Stimulated activated CD8-positive, alpha-beta memory T cell treated with anti-CD3 and anti-CD28 coated beads, Interleukin-4, amount 100 ng/mL, for 24 hours (primary cell): ENCODE measurements at places on chromosomes 6 and 20.

DNA sequence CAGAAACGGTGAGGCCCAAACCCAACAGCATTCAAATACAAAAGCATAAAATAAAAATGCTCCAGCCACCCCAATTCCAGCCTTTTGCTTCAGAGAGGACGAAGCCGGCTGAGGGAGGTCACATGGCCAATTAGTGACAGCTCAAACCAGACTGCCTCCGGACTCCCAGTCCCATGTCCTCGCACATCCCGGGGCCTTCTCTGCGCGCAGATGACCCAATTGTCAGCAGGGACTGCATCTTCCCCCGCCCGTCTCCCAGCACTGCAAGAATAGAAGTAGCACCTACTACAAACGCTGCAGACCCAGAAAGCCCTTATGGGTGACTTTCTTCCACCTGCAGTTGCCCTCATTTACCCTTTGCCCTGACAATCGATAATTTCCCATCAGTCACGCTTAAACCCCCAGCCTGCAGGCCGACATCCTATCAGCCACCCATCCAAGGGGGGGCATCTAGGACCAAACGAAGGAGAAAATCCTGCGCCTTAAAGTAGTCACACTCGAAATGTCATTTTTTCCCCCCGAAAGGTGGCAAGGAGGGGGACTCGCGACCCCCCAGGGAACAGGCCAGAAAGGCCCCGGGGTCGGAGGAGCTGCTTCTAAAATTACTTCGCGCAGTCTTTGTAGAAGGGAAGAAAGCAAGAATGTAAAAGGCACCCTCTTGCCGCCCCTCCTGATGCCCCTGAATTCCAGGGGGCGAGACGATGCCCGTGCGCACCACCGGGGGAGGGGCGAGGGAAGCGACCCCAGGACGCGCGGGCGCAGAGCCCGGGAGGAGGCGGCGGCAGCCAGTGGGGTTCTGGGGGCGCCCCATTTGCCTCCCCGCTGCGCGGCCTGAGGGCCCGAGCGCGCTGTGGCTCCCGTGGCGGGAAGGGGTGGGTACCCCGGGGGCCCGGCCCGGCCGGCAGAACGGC lies 792 bp downstream of the SLC23A2 start:
- DNase-seq = peak; percentile 15

GRCh38 chr6:101477436-101477835 lies 83.9 kb downstream of the GRIK2 start:
- DNase-seq = no peak

- DNase-seq = no peak
Measured at GRCh38 chr20:13322621-13323020, 101.5 kb downstream of the ISM1 start.

DNA sequence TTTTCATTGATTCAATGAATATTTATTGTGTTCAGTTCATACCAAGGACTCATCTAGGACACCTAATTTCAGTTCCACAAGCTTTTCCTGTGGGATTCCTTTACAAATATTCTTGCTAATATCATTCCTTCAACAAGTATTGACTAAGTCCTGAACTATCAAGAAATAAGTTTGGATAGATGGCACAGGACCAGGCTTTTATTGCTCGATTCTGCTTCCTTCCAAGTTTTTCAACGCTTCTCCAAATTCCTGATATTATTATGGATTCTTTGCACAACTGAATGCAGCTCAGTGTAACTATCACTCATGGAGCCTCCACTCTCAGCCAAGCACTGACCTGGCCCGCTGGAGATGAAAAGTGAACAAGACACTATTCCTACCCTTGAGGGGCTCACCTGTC lies 32.7 kb upstream of the COL21A1 start:
- DNase-seq = no peak

DNA sequence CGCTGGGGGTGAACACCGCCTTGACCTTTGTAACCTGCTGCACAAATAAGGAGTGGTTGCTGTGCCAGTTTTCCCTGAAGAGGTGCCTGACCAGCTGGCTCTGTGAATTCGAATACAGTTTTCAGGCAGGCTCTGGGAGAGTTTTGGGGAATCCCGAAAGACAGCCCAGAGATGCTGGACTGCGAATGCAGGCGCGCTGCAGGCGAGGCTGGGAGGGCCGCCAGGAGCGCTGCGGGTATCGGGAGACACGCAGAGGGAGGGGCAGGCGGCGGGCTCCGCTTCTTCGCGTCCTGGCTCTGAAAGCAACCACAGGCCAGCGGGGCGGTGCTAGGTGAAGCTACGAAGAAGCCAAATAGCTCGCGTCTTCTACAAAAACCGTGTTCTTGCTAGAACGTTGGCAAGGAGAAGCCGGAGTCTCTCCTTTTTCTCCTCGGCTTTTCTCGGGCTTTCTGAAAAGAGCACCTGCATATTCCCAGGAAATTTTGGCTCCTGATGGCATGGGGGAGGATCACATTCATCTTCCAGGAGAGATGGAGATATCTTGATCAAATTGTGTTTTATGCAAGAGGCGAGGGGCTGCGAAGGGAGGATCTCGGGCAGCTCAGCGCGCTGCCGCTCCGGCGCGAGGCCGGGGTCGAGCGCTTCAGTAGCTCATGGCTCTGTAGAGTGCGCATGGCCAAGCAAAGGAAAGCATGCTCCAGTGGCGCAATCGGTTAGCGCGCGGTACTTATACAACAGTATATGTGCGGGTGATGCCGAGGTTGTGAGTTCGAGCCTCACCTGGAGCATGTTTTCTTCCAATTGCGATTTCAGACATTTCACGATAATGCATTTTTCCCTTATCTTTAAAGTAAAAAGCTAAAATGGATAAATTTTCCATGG lies 158.1 kb upstream of the ZNF184 start:
- DNase-seq = peak; percentile 35

DNA sequence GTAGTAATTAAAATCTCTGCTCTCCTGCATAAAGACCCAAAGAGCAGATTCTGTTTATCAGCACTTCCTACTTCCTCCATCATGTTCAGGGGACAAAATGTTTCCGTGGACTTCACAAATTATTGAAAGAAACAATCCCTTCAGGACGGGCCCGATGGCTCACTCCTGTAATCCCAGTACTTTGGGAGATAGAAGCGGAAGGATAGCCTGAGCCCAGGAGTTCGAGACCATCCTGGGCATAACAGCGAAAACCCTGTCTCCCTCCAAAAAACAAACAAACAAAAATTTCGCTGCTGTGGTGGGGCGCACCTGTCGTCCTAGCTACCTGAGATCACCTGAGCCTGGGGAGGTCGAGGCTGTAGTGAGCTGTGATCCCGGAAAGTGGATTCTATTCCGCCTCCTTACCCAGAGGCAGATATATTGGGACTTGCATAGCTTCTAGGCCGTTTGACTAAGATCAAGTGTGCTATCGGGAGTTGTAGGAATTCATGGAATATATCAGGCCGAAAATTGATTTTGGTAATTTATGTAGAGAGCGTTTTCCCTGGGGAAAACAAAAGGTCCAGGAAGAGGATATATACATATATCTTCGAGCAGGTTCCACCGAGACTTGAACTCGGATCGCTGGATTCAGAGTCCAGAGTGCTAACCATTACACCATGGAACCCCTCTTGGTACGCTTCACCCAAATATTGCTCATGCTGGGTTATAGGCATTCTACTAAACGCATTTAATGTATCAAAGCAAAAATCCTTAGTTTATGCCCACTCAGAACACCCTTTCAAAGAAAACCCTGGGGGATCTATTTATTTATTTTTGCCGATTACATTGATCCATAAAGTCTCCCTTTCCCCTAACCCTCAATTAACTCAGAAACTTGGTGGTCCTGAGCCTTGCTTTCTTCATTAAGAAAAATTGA lies 74.5 kb upstream of the ZNF184 start:
- DNase-seq = no peak

DNA sequence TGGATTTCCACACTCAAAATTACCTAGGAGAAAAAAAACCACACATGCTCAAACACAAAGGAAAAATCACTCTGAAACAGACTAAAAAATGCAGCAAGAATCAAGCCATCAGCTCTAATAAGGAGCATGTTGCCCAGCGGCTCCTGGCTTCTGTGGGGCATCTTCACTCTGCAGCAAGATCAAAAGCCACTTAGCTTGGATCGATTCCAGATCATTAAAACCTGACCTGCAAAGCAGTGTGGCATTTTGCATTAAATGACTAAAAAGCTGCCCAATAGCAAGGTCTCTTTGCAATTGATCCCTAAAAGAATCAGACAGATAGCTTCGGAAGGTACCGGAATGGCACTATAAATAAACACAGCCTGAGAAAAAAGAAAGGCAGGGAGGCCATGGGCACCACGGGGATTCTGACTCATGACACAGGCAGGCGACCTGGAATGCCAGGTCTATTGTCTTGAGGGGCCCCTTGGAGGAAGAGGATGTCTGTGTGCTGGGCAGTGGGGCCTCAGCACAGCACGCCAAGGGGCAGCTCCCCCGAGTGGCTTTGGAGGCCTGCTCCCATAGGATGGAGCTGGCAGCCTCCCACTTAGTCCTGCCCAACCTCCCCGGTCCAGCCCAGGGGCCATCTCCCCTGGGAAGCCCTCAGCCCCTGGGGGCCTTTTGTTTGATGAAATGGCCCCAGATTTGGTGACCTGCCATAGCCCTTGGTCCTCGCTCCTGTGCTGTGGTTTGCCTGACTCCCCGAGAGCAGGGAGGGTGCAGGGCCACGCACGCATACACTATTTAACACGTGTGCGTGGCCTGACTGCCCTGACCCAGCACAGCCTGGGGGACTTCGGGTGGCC lies 7.6 kb downstream of the LEMD2 start:
- no peak for DNase-seq

DNA sequence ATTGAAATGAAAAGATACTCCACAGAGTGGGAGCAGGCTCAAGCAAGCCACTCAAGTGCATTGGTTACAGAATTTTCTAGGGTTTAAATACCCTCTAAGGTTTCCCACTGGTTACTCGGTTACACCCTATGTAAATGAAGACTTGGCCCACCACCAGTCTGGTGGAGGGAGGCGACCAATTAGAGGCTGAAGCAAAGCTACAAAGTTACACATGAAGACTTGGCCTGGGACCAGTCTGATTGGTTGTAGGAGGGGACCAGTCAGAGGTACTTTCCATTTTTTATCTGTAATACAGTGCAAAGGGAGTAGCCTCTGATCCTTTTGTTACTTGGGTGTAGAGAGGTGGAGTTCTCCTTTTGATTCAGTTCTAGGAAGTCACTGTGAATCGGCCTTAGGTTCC lies 7.6 kb downstream of the SRSF12 start:
- DNase-seq = no peak

GRCh38 chr6:154297721-154298120 lies 58.9 kb downstream of the IPCEF1 start:
- DNase-seq = no peak

- no peak for DNase-seq
Measured at GRCh38 chr20:39935901-39936300, 753.1 kb downstream of the MAFB start.

- DNase-seq = no peak
Measured at GRCh38 chr20:3459881-3460307, 10.9 kb upstream of the ATRN start.

- DNase-seq = no peak
Measured at GRCh38 chr6:329888-330691, 37.8 kb downstream of the DUSP22 start.

DNA sequence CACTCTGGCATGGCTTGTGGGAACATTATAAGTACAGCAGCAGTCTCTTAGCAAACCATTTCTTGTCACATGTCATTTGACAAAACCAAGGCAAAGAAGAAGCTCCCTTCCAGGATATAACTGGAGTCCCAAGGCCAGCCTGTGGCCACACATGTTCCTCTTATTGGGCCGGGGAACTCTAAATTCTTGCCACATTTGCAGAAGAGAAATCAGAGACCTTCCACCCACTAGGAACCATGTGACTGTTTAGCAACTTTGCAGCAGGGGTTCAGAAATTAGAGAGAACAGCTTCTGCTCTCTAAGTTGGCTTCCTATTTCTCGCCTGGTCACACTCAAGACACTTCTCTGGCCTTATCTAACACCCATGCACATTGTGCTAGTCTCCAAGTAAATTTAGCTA lies 20.4 kb upstream of the MEP1A start:
- no peak for DNase-seq

DNA sequence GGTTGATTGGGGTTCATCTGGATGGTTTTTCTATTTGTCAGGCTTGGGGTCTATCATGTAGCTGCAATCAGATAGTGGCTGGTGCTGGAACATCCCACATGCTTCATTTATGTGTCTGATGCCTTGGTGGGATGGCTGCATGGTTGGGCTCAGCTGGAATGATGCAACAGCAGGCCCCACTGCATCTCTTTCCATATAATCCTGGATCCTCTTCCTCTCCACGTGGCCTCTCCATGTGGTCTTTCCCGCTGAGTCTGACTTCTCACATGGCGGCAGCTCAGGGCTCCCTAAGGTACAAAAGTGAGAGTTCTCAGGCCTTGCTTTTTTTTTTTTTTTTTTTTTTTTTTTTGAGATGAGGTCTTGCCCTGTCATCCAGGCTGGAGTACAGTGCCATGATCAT lies 65.0 kb upstream of the SUPT3H start:
- no peak for DNase-seq

- no peak for DNase-seq
Measured at GRCh38 chr6:55239099-55239498, 64.8 kb downstream of the HCRTR2 start.

GRCh38 chr6:136901212-136901784 lies 20.8 kb upstream of the SLC35D3 start:
- DNase-seq = no peak

GRCh38 chr6:87699576-87699975 lies 2.5 kb downstream of the AKIRIN2 start:
- no peak for DNase-seq

GRCh38 chr6:90135667-90136066 lies 161.0 kb downstream of the BACH2 start:
- no peak for DNase-seq

- no peak for DNase-seq
Measured at GRCh38 chr20:7912551-7912950, 27.7 kb downstream of the HAO1 start.

- DNase-seq = no peak
Measured at GRCh38 chr6:76677017-76677416, 604.6 kb upstream of the IMPG1 start.

DNA sequence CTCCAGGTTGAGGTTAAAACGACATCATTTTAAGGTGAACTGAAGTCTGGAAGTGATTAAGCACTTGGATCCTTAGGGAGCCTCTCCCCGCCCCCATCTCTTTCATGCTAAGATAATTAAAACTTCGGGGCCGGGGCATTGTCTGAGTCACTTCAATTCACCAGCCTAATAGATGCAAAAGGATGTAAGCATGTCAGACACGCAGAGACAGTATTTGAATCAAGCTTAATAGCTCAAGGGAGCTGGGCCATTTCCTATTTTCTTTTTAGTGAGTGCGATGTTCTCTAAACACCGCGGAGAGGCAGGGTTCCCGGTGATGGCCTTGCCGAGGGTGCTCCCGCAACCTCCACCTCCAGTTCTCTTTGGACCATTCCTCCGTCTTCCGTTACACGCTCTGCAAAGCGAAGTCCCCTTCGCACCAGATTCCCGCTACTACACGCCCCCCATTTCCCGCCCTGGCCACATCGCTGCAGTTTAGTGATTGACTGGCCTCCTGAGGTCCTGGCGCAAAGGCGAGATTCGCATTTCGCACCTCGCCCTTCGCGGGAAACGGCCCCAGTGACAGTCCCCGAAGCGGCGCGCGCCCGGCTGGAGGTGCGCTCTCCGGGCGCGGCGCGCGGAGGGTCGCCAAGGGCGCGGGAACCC lies 516 bp upstream of the IRF4 start:
- no peak for DNase-seq

- no peak for DNase-seq
Measured at GRCh38 chr6:169918954-169919549, 167.6 kb downstream of the ERMARD start.

- DNase-seq = no peak
Measured at GRCh38 chr6:4970739-4971395, 33.0 kb downstream of the RPP40 start.
